ENCODE measurements at places on chromosomes 5 and 9.

GRCh38 chr9:93298498-93299417 is 114.8 kb downstream of the WNK2 start:
- DNase-seq: no peak

DNA sequence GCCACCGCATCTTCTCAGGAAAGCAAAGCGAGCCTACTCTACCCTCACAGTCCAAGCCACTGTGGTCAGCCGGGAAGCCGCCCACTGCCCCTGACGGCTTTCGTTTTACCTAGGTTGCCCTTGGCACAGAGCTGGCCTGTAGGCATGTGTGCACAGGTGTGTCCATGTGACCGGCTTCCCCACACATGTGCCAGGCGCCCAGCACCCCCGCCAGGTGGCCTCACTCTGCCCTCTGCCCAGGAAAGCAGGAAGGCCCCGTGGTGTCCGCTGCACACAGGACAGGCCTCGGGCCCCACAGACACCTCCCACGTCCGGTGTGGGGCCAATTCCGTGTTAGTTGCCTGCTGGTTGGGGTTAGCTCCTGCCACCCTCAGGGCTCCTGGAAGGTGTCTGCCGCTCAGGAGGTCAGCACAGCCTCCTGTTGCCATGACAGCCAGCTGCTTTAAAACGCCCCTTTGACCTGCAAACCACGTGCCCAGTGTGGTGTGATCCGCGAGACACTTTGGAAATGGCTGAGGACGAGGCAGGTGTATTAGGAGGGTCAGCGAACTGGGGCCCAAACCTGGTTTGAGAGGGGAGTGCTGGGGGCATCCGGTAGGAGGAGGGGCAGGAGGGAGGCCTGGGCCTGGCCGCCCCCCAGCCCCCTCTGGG is 28.7 kb downstream of the TPPP start:
- no peak for DNase-seq

GRCh38 chr9:10525972-10526371 is 86.8 kb downstream of the PTPRD start:
- DNase-seq: no peak

- DNase-seq: no peak
These were observed 356.2 kb upstream of the CD180 start for GRCh38 chr5:67552773-67553172.

DNA sequence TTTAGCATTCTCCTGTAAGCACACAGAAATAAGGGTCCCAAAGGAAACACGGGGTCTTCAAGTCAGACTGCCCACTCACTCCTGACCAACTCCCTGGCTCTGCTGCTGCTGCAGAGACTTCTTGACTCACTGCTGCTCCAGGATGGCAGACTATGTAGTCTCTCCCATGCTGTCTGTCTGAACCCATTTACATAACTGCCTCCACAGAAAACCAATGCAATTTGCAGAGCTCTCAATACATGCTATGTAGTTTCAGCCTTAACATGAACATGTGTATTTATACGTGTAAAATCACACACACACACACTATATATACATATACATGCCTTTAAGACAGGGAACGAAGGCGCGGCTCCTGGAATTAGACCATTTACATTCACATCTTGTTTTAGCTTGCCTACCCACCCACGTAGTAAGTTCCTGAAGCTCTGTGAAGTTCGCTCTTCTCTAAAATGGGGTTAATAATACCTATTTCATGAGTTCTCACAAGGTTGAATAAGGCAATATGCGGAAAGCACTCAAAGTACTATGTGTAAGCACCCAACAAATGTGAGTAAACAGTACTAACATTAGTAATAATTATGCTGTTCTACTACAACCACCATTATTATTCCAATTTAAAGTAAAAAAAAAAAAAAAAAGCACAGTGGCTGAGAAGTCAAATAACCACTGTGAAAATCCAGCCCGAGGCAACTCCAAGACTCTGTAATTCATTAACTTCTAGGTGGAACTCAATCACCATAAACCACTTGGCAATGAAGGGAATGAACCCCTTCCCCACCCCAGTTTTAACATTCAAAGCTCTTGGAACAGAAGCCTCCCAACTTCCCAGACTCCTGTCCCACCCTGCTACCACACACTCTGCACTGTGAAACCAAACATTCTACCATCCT is 31.8 kb downstream of the PRELID2 start:
- DNase-seq: no peak
